Esophagus squamous epithelium (tissue), 5 donors: ENCODE measurements at places on chromosomes 5 and 9.

- DNase-seq, result no peak
Measured at GRCh38 chr9:131697097-131697496, 42.8 kb downstream of the RAPGEF1 start.

DNA sequence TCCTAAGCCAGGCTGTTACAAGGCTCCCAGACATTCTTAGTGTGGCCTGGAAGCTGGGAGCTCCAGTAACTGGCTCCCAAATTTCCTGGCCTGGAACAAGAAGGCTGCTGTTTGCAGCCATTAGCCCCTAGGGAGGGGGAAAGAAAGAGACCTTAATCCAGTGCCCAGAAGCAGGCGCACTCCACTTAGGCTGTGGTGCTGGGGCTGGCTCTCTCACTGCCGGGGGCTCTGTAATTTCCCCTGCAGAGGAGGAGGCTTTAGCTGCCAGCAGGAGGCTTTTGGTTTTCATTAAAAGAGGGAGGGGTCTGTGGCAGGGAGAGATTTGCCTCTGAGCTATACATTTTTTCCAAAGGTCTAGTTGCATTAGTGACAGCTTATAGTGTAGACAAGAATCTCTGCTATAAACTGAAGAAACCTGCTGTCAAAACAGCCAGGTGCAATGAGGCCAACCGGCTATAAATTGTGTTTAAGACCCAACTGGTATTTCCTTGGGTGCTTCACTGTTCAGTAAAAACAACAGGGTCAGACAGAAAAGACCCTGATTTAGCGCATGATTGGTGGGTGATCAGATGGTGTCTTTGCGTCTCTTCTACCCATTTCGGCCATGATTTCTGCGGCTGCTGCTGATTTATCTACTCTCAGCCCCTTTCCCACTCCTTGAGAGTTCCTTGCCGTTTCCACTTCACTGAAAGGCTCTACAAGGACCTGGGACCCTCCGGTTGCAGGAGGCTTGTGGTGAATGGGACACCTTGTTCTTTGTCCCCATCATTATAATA, 254.6 kb downstream of the AOPEP start:
- no peak for DNase-seq

GRCh38 chr9:94813379-94813778, 86.9 kb downstream of the AOPEP start:
- no peak for DNase-seq

- no peak for DNase-seq
Measured at GRCh38 chr5:102010644-102011043, 285.4 kb downstream of the SLCO4C1 start.

GRCh38 chr5:80755626-80756025, 100.8 kb upstream of the DHFR start:
- DNase-seq, result no peak
